Stimulated activated naive CD8-positive, alpha-beta T cell treated with anti-CD3 and anti-CD28 coated beads, Interleukin-15, amount 100 ng/mL, for 72 hours (primary cell): ENCODE measurements at places on chromosomes 5 and 9.

DNA sequence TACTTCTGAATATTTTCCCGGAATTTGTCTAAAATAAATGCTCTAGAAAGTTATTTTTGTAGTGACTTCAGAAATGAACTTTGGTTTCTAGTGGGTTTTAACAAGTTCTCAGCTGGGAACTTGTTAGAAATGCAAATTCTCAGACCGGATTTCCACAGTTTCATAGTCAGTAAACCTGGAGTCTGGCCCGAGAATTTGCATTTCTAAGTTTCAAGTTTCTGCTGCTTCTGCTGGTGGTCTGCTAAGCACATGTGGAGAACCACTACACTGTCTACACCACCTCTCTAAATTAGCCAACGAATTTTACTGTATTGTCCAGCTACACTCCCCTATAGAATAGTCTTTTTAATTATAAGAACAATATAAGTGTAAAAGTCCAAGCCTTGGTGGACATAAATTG lies 208.0 kb downstream of the CHSY3 start:
- DNase-seq, result no peak

DNA sequence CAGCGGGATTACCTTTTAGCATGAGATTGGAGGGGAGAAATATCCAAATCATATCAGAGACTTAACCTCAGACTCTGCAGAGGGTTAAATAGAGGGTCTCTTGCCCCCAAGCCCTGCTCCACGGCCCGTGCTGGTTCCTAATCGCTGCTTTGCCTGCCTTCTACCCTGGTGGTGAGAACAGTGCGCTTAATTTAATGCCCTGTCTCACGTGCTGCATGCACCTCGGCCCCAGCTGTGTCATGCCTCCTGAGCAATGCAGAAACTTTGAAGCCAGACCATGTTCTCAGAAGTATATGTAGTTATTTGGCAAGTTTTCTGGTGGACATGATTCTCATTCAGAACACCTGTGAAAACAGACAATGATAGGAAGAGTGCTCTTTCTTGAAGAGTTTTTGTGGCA lies 1.4 kb downstream of the OTULIN start:
- DNase-seq, result peak; percentile 71

GRCh38 chr9:135920973-135921585 lies 13.7 kb upstream of the CAMSAP1 start:
- no peak for DNase-seq

- DNase-seq, result peak; percentile 10
These were observed 19.3 kb upstream of the PIP5K1B start for GRCh38 chr9:68685770-68686169.

- DNase-seq, result no peak
These were observed 120.6 kb downstream of the C9orf50 start for GRCh38 chr9:129500161-129500862.

GRCh38 chr9:110284211-110284844 lies 28.0 kb upstream of the TXN start:
- no peak for DNase-seq

DNA sequence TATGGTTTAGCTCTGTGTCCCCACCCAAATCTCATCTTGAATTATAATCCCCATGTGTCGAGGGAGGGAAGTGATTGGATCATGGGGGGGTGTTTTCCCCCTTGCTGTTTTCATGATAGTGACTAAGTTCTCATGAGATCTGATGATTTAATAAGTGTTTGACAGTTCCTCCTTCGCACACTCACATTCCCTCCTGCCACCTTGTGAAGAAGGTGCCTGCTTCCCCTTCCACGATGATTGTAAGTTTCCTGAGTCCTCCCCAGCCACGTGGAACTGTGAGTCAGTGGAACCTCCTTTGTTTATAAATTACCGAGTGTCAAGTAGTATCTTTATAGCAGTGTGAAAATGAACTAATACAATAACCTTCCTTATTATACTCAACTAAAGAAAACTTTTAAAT lies 24.3 kb upstream of the TEX10 start:
- DNase-seq, result no peak
